ENCODE measurements at places on chromosomes 7 and 10.

DNA sequence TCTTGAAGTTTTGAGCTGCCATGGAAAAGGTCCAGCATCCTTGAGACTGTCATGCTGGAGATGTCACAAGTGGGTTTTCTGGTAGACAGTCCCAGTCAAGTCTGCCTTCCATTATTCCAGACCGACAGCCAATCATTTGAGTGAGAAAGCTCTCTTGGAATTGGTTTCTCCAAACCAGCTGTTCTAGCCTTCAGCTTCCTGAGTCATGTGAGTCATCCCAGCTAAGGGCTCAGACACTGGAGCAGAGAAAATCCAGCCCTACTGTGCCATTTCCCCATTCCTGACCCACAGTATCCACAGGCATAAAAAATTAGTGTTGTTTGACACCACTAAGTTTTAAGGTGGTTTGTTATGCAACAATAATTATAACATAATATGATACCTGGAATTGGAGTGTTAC lies 219.0 kb downstream of the ADRA2A start:
- no peak for DNase-seq

GRCh38 chr7:155796381-155797261 lies 15.6 kb downstream of the SHH start:
- DNase-seq = no peak

- no peak for DNase-seq
These were observed 195.6 kb downstream of the CUX1 start for GRCh38 chr7:102012941-102013461.

DNA sequence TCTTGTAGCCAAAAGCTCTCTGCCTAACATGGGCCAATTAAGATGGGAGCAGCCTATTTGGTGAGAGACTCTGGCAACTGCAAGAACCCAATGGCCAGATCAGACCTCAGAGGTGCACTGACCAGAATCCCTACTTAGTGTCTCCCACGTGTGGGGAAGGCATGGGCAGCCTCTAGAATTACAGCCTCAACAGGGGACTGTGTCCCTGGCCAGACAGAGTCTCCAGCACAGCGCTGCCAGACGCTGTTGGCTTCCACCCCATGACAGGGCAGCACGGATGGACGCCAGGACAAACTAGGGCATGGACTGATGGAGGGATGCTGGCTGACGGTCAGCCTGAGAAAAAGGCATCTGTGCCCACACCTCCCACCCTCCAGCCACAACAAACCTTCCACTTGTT lies 729.3 kb upstream of the AUTS2 start:
- DNase-seq = no peak

DNA sequence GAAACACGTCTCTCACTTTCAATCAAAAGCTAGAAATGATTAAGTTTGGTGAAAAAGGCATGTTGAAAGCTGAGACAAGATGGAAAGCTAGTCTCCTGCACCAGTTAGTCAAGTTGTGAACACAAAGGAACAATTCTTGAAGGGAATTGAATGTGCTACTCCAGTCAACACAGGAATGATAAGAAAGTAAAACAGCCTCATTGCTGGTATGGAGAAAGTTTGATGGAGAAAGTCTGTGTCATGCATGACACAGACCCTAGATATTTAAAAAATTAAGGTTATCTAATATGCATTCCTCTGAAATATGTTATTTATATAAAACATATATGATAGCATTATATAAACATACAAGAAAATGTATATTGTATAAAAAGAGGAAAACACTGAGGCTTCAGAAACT lies 699.4 kb upstream of the FZD8 start:
- DNase-seq = no peak

DNA sequence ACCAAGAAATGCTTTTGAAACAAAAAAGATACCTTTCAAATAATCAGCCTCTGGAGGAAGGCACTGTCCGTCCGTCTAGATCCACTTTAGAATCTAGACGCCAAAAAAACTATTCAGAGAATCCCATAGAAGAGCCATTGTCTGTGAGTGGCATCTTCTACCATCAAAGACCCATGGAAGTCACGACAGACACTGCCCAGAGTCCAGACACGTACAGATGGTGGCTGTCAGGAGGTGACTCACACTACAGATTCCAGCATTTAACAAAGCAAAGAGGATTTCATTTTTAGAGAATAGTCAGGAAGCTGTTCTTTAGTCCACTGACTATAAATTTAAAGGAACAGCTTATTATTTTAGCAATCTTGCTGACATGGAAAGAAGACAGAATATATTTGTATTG lies 11.7 kb downstream of the C1QL3 start:
- DNase-seq = no peak

Data from NCI-H1417 treated with DMSO at 0.1 percent for 48 hours (cell line).